Activated CD4-positive, alpha-beta T cell treated with anti-CD3 and anti-CD28 coated beads, Interleukin-2, Interleukin-4, amounts not matched to agents 100 ng/mL and 50 ng/mL, durations not matched to agents 16 hours and 8 hours (primary cell): ENCODE measurements at places on chromosomes 12 and 14.
A peak's percentile ranks its signal among the peaks of the same experiment; 100 is the strongest.

- peak; percentile 16 for DNase-seq
These were observed 31.5 kb upstream of the LIMA1 start for GRCh38 chr12:50314636-50315312.

DNA sequence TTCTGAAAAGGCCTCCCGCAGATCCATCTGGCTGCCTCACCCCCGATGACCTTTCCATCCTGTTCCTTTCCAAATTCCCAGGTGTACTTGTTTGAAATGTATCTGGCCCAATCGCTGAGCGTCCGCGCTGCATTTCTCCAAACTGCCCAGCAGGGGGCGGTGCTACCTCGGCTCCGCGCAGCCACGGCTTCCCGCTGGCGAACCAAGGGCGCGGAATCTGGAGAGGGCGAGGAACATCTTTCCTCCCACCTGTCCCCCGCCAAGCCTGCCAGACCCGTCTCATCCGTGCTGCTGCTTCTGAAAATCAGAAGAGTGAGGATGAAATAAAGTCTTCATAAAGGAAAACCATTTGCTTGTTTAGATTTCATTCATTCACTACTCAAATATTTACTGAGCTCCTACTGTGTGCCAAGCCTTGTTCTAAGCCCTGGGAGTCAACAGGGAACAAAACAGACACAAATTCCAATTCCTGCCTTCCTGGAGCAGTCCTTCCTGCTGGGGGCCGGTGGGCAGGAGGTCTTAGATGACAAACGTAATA is 16.8 kb upstream of the MYL2 start:
- DNase-seq, result peak; percentile 50

DNA sequence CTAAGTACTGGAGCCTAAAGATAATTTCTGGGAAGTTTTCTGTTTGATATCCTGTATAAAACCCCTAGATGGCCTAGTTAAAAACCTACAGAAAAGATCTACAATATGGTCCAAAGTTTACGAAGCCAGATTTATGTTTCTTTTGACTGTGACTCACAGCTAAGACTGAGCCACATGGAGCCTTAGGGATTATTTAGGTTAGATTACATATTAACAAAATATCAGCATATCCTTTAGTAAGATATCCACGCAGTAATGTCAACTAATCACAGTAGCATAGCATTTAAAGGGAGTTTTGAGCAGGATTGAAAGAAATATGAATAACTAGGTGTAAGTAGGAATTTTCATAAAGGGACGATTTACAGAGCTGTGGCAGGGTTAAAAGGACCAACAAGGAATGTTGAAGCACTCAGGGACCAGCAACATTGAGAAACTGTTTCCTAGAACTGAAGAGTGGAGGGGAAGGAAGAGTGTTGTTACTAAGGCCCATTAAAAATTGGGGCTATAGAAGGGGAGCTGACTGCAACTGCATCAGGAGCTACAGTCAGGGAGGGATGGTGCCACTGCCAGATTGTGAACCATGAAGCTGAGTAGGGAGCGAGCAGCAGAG is 155.5 kb downstream of the DACT1 start:
- no peak for DNase-seq

- DNase-seq, result no peak
These were observed 54.3 kb downstream of the CCDC85C start for GRCh38 chr14:99549684-99550083.

- DNase-seq, result no peak
These were observed 65.1 kb upstream of the SLCO1B1 start for GRCh38 chr12:21065845-21066244.

- no peak for DNase-seq
These were observed 56.1 kb downstream of the RERG start for GRCh38 chr12:15165012-15165659.

DNA sequence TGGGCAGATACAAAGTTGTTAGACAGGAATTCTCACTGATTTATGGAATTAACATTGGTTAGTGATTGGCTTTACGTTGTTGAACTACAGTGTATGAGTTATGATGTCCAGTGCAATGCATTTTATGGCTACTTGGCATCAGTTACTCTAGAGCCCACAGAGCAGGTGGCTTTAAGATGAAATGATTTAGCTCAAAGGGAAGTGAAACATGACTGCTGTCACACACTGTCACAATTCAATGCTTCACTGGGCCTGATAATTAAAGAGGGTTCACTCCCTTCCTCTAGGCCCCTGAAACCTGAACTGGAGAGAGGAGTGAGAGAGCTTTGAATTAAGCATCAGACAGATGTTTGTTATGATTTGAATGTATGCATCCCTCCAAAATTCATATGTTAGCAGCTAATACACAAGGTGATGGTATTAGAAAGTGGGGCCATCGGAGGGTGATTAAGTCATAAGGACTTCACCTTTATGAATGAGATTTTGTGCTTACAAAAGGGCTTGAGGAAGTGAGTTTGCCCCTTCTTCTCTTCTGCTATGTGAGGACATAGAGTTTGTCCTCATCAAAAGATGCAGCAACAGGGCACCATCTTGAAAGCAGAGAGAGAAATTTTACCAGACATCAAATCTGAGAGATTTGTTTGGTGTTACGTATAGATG is 175.8 kb upstream of the GRIN2B start:
- no peak for DNase-seq

DNA sequence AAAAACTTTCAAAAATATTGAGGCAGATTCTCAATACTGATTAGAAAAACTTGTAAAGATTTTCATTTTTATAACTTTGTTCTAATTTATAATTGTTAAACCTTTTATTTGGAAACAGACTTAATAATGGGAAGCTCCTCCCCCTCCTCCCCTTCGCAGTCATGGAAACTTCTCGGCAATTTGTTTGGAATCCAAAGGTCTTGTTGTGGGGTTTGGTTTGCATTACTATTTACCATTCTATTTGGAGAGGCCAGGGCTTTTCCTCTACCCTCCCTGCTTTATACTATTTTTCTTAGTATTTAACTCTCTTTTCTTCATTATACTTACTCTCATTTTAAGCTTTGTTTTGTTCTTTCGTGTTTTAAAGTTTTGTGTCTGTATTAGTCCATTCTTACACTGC is 6.0 kb downstream of the SLC39A9 start:
- DNase-seq, result no peak

- no peak for DNase-seq
These were observed 26.4 kb downstream of the DDHD1 start for GRCh38 chr14:53126731-53127130.

DNA sequence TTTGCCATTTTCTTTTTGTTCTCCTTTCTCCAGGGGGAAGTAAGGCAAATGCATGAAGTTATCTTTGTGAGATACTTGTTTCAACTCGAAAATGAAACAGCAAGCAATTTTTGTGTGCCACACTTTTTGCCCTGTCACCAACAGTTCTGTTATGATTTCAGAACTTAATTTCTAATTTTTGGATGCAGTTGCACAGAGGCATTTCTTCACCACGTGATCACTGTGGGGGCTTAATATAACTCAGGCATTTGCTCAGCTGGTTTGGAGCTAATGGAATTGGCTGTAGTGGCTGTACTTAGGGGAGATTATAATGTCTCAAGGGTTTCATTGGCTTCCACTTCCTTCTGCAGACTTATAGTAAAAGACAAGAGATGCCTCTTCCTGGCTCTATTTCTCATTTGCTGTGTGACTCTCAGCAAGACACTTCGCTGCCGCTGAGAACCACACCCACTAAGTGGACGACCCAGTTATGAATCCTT is 452.4 kb downstream of the RAD51B start:
- no peak for DNase-seq

- no peak for DNase-seq
These were observed 1368.4 kb upstream of the TMEM132C start for GRCh38 chr12:126898562-126898961.

DNA sequence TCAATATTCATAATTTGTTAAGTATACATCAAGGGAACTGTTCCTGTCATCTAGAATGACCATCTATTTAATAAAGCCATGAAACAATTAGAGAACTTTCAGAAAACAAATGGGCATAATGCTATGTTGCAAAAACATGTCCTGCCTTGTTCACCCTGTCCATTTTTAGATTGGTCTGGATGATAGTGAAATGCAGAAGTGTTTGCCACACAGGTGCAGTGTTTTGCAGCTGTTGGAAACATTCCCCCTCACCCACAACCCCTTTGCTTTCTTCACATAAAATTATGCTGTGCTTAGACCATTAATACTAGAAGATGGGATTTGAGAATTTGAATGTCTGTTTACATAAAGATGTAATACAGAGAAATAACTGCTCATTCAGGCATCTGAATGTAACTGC is 36.5 kb downstream of the LEMD3 start:
- DNase-seq, result no peak

DNA sequence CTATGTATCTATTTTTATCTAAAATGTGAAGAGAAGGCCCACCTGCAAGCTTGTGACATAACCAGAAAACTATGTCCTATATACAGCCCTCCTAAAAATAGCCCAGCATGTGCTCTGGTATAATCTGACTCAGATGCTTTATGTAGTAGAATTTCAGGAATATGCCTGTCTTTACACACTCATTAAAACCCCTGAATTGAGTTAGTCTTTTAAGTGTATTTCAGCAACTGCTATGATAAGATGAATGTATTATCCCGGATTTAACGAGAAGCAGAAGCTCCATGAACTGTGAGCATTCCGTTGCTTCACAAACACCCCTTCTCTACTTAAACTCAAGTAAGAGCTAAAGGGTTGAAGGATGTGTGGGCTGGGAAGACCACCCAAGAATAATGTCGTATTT is 89.9 kb upstream of the PRICKLE1 start:
- no peak for DNase-seq

GRCh38 chr12:104358353-104359003 is 54.9 kb downstream of the EID3 start:
- DNase-seq, result peak; percentile 70

DNA sequence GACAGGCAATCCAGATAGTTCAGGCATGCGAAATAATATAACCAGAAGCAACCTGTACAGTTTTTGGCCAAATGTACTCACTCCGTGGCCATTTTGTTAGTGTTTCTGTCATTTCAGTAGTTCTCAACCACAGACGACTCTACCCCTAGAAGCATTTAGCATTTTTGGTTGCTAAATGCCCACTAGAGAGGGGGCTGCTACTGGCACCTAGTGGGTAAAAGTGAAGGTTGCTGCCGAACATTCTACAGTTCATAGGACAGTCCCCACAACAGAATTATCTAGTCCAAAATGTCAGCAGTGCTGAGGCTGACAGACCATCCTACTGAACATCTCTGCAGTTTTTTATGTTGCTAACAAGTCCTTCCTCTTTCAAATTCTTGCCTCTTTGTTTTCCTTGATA is 107.4 kb downstream of the TSHR start:
- peak; percentile 51 for DNase-seq

DNA sequence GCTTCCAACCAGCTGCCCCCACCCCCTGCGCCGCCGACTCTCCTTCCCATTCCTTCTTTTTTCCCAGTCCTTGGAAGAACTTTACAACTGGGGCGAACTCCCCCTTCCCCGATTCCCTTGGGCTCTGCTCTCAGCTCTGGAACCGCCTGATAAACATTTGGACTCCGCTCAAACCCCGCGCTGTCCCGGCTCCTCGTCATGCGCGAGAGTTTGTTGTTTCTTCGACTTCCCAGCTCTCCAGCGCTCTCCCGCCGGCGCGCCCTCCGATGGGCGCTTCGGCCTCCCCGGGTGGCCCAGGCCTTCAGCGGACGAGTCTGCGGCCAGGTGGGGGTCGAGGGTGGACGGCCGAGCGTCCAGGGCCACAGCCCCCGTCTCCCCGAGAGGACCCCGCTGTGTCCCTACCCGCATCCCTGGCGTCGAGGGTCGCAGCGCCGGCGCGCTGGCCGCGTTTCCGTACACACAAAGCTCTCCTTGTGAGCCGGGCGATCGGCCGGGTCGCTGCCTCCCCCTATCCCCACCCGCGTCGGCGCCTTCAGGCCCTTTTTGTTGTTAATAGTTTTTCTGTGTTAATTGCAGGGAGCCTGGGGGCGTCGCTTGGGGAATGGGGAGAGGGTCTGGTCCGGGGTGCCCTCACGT is 847 bp downstream of the MMP14 start:
- DNase-seq, result no peak

DNA sequence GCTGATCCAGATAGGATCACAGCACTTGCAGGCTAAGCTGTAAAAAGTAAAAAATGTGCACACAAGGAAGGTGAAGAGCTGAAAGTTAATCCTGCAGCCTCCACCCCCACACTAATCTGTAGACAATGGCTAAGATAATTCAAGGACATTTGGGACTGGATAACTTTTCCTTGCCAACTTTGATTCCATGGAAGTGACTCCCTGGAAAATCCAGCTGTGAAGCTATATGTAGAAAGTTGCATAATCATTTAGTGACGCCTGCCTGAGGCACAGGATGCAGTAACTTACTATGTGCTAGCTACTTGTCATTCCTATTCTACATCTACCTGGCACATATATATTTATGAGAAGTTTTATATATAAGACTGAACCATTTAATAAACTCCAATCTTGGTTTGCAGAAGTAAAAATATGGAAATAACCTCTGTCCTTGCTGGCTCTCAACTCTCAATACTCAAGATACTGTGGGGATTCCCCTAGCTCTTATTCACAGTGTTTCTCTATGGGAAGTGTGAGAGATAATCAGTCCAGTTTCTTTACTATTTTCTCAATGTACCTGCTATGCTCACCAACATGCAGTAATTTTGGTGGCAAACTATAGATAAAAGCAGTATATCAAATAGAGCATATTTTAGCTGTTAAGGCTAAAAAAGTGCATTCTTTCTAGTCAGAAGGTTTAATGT is 14.8 kb downstream of the LDHB start:
- DNase-seq, result no peak

- no peak for DNase-seq
These were observed 16.3 kb downstream of the MSRB3 start for GRCh38 chr12:65294641-65295262.

DNA sequence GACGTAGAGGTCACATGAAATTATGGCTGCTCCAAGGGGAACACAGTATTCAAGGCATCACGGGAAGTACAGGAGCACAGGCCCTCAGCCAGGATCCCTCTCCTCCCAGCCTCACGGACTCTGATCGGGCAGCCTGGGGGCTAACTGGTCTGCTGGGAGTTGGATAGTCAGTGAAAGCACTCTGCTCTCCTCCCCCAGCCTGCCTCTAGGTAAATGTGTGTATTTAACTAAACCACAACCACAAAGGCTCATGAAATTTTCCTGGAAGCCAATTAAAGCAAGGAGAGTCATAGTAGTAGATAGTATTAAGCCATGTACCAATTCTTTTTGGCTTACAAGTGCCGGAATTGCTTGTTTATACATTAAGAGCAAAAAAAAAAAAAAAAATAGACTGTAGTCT is 254.3 kb downstream of the MSRB3 start:
- no peak for DNase-seq

DNA sequence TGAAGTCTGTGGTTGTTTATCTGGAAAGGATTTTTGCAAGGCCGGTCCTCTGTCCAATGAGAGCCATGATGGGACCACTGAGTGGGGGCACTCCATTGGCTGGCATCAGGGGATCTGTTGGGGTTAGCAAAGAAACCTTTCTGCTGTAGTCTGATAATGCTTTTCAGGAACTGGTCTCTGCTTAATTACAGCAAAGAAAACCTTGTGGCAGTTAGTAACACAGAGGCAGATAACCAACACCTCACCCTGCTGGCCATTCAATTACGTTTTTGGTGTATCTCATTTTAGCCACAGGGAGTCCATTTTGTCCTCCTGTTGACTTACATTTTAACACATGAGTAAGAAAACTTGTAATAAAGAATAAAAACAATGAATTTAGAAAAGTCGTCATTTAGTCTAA is 629.3 kb upstream of the MDGA2 start:
- DNase-seq, result no peak

GRCh38 chr14:77314043-77314442 is 6.6 kb downstream of the POMT2 start:
- no peak for DNase-seq

GRCh38 chr12:102436867-102437266 is 43.5 kb downstream of the IGF1 start:
- no peak for DNase-seq

- DNase-seq, result no peak
These were observed 249.9 kb downstream of the AEBP2 start for GRCh38 chr12:19689226-19689625.

- DNase-seq, result no peak
These were observed 8.0 kb downstream of the LRRC74A start for GRCh38 chr14:76834241-76834661.
